Mesenchymal stem cell (in vitro differentiated cells and primary cell): ENCODE measurements at places on chromosomes 6 and 20.

GRCh38 chr20:47926731-47927130, 141.4 kb upstream of the SULF2 start:
- H3K27ac ChIP-seq, result no peak overlapping the region
- H3K27me3 ChIP-seq, result peaks cover 25% of the 10 kb centered on the region
- H3K4me1 ChIP-seq, result peaks cover 7% of the 10 kb centered on the region
- DNase-seq, result no peak
- no peaks in the 10 kb centered on the region for H3K36me3 ChIP-seq

DNA sequence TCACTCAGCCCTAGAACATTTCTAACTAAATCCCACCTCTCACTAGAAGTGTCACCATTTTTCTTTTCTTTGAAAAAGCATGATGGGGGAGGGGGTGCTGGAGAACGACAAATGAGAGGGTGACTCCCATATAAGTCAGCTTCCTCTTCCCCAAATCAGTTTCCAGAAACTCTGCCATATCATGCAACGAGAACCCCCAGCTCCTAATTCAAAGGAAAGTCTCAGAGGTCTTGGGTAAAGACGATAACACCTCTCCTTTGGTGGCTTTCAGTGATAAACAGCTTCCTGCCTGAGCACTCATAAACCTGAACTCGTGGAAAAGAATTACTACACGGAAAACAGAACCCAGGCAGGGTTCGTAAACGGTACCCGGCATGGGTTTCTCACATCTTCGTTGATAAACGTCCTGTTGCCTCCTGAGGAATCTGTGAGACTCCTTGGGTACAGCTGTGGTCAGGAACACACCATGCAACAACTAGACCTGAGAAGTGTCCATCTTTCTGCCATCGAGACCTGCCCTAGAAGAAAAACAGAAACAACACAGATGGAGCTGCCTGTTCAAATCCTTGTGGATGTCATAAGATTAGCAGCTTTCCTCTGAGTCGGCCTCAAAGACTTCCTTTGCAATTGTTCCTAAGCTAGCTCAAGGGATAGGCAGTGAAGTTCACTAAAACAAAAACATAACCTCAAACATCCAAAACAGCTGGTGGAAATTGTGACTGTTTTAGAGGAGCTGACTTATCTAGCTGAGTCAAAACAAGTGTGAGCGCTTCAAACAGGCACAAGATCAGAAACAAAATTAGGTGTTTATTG, 185.8 kb upstream of the PRDM1 start:
- no peak overlapping the region for H3K27ac ChIP-seq
- no peaks in the 10 kb centered on the region for H3K36me3 ChIP-seq
- no peak overlapping the region for H3K4me3 ChIP-seq
- no peaks in the 10 kb centered on the region for H3K4me1 ChIP-seq
- no peaks in the 10 kb centered on the region for H3K27me3 ChIP-seq

DNA sequence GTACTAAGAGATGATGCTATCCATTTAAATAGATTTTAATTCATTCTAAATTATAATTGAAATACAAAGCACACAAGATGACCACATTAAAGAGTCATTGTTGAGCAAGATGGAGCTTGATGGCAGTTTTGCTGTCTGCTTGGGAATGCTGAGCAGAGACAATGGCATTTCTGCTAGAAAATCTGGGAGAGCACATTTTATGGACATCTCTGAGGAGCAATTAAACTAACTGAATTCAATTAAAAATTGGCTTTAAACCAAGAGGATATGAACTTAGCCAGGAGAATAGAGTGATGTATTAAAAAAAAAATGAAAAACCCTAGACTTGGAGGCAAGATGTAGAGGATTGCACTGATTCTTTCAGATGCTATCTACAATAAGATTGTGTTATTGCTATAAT, 19.1 kb upstream of the ADGRB3 start:
- no peaks in the 10 kb centered on the region for H3K27me3 ChIP-seq
- H3K36me3 ChIP-seq, result no peaks in the 10 kb centered on the region
- H3K4me1 ChIP-seq, result no peaks in the 10 kb centered on the region
- H3K4me3 ChIP-seq, result no peak overlapping the region

GRCh38 chr6:163092876-163093275, 321.6 kb upstream of the QKI start:
- no peak for DNase-seq
- no peak overlapping the region for H3K4me3 ChIP-seq
- H3K4me1 ChIP-seq, result no peaks in the 10 kb centered on the region
- H3K27me3 ChIP-seq, result no peaks in the 10 kb centered on the region
- H3K36me3 ChIP-seq, result no peaks in the 10 kb centered on the region

- no peak overlapping the region for H3K4me3 ChIP-seq
- peak overlapping the region; percentile 31 for H3K27ac ChIP-seq
- peaks cover 4% of the 10 kb centered on the region for H3K4me1 ChIP-seq
Observed at GRCh38 chr6:71194724-71195123, 93.9 kb upstream of the OGFRL1 start.

GRCh38 chr6:43990627-43991619, 136.3 kb downstream of the MRPL14 start:
- H3K4me3 ChIP-seq, result no peak overlapping the region
- H3K27ac ChIP-seq, result peak overlapping the region; percentile 59
- no peaks in the 10 kb centered on the region for H3K36me3 ChIP-seq
- DNase-seq, result peak; percentile 95
- peaks cover 14% of the 10 kb centered on the region for H3K27me3 ChIP-seq

GRCh38 chr20:9995510-9996272, 39.1 kb upstream of the ANKEF1 start:
- H3K36me3 ChIP-seq, result no peaks in the 10 kb centered on the region
- no peaks in the 10 kb centered on the region for H3K4me1 ChIP-seq
- H3K4me3 ChIP-seq, result no peak overlapping the region
- no peak for DNase-seq

DNA sequence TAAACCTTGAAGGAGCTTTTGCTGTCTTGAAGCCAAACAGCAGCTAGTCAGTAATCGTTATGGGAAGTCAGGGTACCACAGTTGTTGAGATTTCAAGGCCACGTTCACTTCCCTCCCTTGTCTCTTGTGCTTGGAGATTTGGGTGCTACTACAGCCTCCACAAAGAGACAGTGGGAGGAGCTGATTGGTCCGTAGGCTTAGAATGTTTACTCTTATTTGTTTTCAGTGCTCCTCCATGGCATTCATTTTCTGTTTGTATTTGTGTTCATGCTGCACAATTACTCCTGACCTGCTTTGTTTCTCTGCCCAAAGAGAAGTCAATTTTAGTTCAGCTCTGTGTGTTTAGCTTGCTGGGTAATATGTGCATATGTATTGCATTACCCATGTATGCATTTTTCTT, 147.7 kb downstream of the PRL start:
- no peaks in the 10 kb centered on the region for H3K36me3 ChIP-seq
- H3K27me3 ChIP-seq, result peaks cover 4% of the 10 kb centered on the region
- no peak overlapping the region for H3K4me3 ChIP-seq
- H3K27ac ChIP-seq, result peak overlapping the region; percentile 52

GRCh38 chr20:40446888-40447287, 242.1 kb downstream of the MAFB start:
- H3K27ac ChIP-seq, result no peak overlapping the region
- no peaks in the 10 kb centered on the region for H3K4me1 ChIP-seq
- no peak for DNase-seq
- H3K4me3 ChIP-seq, result no peak overlapping the region

- DNase-seq, result no peak
- no peaks in the 10 kb centered on the region for H3K36me3 ChIP-seq
- H3K4me3 ChIP-seq, result no peak overlapping the region
- no peaks in the 10 kb centered on the region for H3K4me1 ChIP-seq
Observed at GRCh38 chr6:10977231-10977968, 66.7 kb downstream of the ELOVL2 start.
